Naive thymus-derived CD4-positive, alpha-beta T cell (primary cell): ENCODE measurements at places on chromosomes 2 and 18. TPM values are rescaled to one million over a fixed set of nuclear protein-coding genes. Genes with fewer than 3 reads are reported as not detected.

Gene LRRC30
- not detected for total RNA-seq

DNA sequence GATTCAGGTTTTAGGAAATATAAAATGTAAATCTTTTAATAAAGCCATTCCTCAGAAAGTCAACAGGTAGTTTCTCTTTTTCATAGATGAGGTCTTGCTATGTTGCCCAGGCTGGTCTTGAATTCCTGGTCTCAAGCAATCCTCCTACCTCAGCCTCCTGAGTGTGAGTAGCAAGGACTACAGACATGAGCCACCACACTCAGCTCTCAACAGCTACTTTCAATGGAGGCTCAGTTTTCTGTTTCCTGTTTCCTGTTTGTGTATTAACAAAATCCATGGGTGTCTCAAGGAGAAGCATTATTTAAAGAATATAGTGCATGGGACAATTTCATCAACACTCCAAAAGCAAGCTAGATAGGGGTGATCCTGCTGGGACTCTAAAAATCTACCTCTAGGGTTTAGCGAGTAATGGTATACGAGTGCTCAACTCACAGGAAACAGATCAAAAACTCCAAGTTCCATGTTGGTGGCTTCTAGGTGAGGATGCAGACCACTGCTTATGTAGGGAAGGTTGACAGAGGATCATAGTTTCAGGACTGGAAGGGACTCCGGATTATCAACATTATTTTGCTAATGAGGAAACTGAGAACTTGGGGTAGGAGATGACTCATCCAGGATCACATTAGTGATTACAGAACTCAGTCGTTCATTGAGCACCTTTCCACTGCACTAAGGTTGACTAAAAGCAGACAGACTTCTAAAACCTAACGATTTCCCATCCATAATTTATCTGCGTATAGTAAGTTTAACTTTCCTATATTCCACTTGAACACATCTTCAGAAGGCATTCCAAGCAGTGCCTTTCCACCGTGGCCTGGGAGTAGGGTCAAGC is 61.7 kb upstream of the WIPF1 start:
- DNase-seq = no peak
- peaks cover 6% of the 10 kb centered on the region for H3K4me1 ChIP-seq
- H3K27ac ChIP-seq = no peak overlapping the region
- no peaks in the 10 kb centered on the region for H3K36me3 ChIP-seq
- no peaks in the 10 kb centered on the region for H3K27me3 ChIP-seq

DNA sequence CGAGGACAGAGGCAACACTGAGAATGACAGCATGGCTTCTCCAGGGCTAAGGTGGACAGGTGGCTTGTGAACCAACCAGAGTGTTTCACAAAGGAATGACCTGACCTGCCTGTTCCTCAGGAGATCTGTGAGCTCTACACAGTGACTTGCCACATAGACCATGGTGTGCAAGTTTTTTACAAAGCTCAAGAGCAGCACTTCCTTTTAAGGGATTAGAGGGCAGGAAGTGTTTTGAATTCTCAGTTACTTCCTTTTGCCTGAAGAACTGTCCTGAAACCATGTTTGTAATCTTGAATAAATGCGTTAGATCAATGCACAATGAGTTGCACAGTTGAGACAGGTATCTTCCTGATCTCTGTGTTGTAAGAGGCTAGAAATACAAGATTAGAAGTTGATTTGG is 421.9 kb downstream of the THSD7B start:
- H3K27me3 ChIP-seq = no peaks in the 10 kb centered on the region
- no peak overlapping the region for H3K27ac ChIP-seq
- no peak for DNase-seq
- H3K36me3 ChIP-seq = no peaks in the 10 kb centered on the region
- H3K4me3 ChIP-seq = no peak overlapping the region

DNA sequence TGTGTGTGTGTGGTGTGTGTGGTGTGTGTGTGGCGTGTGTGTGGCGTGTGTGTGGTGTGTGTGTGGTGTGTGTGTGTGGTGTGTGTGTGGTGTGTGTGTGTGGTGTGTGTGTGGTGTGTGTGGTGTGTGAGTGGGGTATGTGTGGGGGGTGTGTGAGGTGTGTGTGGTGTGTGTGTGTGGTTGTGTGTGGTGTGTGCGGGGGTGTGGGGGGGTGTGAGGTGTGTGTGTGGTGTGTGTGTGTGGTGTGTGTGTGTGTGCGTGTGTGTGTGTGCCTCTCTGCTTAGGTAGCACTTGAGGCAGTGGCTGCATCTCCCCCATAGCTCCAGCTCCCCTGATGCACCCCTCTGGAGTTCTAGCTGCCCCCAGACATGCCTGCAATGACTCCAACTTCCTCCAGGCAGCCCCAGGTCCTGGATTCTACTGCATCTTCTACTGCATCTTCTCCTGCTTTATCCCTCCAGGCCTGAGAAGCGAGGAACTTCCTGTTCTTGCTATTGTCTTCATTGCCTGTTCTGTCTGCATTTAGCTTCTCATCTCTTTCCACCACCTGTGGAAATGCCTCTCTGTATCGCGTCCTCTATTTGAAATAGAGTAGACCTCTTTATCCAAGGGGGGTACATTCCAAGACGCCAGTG is 22.2 kb upstream of the MLPH start:
- no peaks in the 10 kb centered on the region for H3K27me3 ChIP-seq
- no peaks in the 10 kb centered on the region for H3K36me3 ChIP-seq
- DNase-seq = no peak
- no peak overlapping the region for H3K27ac ChIP-seq
- H3K4me3 ChIP-seq = no peak overlapping the region
